Panc1 (cell line): ENCODE measurements at places on chromosomes 16 and 17. TPM values are rescaled to one million over a fixed set of nuclear protein-coding genes. Genes with fewer than 3 reads are reported as not detected.

Gene KCNAB3
- 3.5 TPM for total RNA-seq

Gene CDH16
- not detected for total RNA-seq

Gene CCDC40
- 18.0 TPM for total RNA-seq

Gene CCDC78
- total RNA-seq = 18.2 TPM

Gene GGA3
- 61.6 TPM for total RNA-seq

Gene CCNF
- total RNA-seq = 35.8 TPM

Gene SLFN12
- 35.2 TPM for total RNA-seq

Gene EVI2A
- not detected for total RNA-seq

Gene IRF8
- total RNA-seq = 0.62 TPM

Gene KIF1C
- 117 TPM for total RNA-seq

Gene DOC2A
- total RNA-seq = 3.2 TPM

Gene CHMP6
- total RNA-seq = 43.7 TPM

Gene IL17C
- not detected for total RNA-seq

Gene MED31
- total RNA-seq = 18.6 TPM

Gene MRPL27
- total RNA-seq = 136 TPM

Gene KRTAP9-4
- not detected for total RNA-seq

Gene MYOCD
- not detected for total RNA-seq

Gene NPB
- 3.9 TPM for total RNA-seq

Gene HBA1
- 4.4 TPM for total RNA-seq

Gene CTRB2
- total RNA-seq = 5.0 TPM

Gene KRT26
- total RNA-seq = not detected

Gene ALG1
- total RNA-seq = 46.6 TPM

Gene CDH1
- 65.8 TPM for total RNA-seq

Gene ZNF385C
- total RNA-seq = 0.21 TPM

Gene LGALS3BP
- total RNA-seq = 361 TPM

Gene PPP1R27
- not detected for total RNA-seq

Gene WSCD1
- total RNA-seq = 0.74 TPM

Gene SLC46A1
- 16.9 TPM for total RNA-seq

Gene PIRT
- not detected for total RNA-seq

Gene KRTAP4-16
- not detected for total RNA-seq

Gene CDK5R1
- total RNA-seq = 7.9 TPM

Gene CNOT1
- total RNA-seq = 170 TPM

Gene CIBAR2
- not detected for total RNA-seq

Gene GPR142
- total RNA-seq = not detected

Gene ATP1B2
- 0.08 TPM for total RNA-seq

Gene ALOX12
- total RNA-seq = not detected

Gene TNS4
- total RNA-seq = not detected

Gene SPATA20
- 82.2 TPM for total RNA-seq

Gene CTRB1
- 2.7 TPM for total RNA-seq

Gene ASGR1
- 1.3 TPM for total RNA-seq

Gene NOTUM
- total RNA-seq = 2.0 TPM

Gene LLGL2
- 201 TPM for total RNA-seq

Gene TNP2
- not detected for total RNA-seq

Gene RNF112
- 0.10 TPM for total RNA-seq

Gene NXPH3
- total RNA-seq = 0.57 TPM
